ENCODE measurements at places on chromosomes 11 and 22.

- peak; percentile 44 for DNase-seq
Observed at GRCh38 chr11:105673089-105673488, 63.2 kb downstream of the GRIA4 start.

DNA sequence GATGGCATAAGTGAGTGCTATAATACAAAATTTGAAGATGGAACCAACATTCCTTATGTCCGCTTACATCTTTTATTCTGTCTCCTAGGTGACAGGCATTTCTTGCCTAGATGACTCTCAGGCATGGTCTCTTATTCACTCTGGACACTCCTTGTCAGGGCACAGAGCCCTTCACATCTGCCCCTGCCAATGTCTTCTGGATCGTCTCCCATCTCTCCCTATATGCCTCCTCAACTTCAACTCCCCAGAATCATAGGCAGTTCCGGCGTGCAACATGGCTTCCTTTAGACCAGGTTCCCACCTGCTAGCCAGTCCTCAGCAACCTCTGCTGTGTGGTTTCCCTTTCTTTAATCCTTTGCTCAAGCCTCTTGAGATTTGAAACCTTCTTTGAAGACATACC is 300.9 kb downstream of the TENM4 start:
- DNase-seq, result no peak

DNA sequence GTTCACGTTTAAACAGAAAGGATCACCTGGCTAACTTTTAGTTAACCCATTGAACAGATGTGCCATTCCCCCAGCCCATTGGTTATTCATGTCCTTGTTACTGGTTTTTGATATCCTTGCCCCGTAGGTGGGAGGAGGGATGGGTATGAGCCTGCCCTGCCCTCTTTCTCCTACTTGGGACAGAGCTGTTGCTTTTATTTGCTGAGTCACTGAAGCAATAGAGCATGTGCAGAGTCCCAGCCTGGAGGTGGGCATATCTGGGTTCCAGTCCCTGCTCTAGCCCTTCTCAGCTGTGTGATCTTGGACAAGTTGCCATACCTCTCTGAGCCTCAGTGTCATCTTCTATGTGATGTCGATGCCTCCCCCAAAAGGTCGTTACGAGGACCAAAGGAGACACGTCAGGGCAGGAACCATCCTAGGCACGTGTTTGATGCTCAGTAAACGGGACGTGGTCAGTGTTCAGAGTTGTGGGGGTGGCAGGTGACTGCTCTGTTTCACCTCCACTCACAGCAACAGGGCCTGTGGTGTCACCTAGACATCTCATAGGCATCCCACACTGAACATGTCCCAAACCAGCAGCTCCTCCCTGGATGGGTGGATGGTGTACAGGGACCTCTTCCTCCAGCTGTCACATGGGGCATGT is 61.0 kb downstream of the BMAL1 start:
- DNase-seq, result no peak

DNA sequence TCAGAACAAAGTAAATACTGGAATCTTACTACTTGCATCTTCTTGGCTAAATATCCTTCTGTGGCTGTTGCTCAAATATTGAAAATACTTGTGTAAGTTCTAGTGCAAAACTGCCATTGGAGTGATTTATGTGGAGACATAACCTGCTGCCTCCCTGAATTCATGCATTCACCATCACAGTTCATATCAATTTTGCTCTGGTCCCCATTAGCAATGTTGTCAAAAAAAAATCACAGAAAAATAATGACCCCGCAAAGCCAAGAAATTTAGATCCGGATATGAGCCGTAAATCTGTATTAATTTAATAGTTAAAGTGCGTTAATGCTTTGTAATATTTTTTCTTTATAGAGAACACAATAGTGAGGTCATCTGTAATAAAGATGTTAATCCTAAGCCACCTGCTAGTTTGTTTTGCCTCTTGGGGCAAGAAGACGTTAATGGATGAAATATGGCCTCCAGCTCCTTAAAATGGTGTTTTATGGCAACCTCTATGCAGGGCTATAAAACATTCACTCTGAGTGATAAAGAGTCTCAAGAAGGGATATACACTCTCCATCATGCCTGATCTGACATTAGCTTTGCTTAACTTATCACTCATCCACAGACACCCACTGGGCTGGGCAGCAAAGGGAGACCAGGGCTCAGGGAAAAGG is 255.9 kb downstream of the INSC start:
- no peak for DNase-seq

DNA sequence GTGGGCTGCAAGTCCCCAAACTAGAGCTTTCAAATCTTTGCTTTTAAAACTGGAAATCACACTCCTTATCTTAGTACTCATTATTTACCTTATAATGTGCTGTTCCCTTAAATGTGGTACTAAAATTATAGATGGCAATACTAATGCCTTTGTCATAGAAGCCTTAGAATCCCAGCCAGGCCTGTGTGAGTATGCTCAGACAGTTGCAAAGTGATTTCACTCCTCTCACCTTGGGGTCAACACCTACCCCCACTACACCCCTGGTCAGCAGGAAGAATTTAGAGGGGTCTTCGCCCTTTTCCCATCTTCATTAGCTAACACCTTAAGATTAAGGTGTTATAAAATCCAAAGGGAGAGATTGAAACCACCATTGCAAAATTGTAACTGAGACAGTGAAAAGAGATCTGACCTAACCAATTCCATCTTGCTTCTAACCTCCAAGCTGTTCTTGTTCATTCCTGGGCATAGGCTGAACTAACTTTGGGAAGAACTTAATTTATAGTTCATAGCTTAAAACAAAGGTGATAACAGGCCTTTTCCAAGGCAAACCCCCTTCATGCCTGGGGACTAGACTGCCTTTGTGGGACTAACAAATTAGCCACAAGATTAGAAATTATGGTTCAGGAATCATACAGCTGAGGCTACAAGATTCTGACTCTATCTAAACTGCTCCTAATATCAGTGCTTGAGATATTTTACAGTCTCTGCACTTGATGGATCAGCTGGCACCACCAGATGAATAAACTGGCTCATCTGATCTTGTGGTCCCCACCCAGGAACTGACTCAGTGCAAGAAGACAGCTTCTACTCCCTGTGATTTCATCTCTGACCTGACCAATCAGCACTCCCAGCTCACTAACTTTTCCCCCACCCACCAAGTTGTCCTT is 10.4 kb upstream of the MRPL17 start:
- peak; percentile 45 for DNase-seq

DNA sequence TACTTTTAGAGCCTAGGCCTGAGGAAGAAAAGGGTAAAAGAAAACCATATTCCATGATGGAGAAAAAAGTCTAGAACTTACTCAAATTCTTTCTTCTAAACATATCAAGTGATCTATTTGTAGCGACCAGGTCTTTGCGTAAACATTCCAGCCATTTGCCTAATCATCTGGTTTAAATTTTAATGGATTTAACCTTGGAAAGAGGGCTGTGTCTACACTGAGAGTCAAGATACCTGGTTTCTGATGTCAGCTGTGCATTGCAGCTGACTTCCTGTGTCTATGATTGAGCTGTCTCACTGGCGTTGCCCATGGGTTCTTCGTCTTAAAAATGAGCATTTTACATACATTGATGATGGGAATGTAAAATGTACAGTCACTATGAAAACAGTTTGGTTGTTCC is 10.0 kb upstream of the TMEM123 start:
- no peak for DNase-seq

All from fibroblast of skin of left quadriceps (primary cell).